ENCODE measurements at places on chromosomes 2 and 18.

- no peak for DNase-seq
Measured at GRCh38 chr2:234954551-234954992, 2.8 kb downstream of the SH3BP4 start.

GRCh38 chr2:219509780-219510511 lies 4.3 kb upstream of the ASIC4 start:
- peak; percentile 15 for DNase-seq

DNA sequence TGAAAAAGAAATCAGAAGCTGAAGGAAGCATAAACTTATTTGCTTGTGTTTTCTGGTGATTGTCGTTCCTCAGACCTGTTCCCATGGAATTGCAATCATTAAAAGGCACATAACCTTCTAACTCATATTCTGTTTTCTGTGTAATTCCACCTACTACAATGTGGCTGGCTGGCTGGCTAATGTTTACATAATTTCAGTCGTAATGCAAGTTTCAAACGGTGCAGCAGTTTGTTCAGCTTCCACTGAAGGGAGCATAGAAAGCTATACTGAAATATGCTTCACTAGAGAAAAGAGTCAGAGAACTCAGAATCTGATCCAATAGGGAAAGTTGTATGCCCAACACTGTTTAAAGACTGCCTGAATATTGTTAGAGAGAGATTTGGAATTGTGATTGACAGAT lies 27.1 kb upstream of the SCN7A start:
- DNase-seq: no peak

- DNase-seq: no peak
Measured at GRCh38 chr18:34028324-34028723, 196.4 kb downstream of the NOL4 start.

DNA sequence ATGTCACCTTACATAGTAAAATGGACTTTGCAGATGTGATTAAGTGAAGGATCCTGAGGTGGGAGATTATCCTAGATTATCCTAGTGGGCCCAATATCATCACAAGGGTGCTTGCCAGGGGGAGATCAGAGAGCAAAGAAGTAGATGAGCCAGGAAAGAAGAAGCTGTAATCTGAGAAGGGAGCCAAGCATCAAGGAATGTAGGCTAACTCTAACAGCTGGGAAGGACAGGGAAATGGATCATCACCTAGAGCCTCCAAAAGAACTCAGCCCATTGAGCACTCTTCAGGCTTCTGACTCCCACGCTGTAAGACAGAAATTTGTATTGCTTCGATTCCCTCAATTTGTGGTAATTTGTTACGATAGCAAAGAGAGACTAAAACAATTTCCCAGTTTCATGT lies 309.9 kb downstream of the LRP1B start:
- no peak for DNase-seq

DNA sequence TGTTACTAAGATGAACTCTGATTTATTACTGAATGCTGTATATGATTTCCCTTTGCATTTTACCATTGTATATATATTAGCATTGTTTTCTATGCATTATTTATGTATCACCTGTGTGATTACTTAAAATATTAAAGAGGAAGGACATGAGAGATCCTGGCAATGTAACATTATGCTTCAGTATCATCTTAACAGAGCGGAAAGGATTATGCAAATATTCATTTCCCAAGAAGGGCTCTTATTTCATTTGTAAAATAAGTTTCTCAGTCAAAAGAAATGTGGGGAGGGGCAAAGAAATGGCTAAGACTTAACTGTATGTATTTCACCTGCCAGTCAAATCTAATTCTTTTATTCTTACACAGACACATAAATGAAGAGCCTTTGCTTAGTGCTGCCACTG lies 654.2 kb upstream of the PKDCC start:
- no peak for DNase-seq

DNA sequence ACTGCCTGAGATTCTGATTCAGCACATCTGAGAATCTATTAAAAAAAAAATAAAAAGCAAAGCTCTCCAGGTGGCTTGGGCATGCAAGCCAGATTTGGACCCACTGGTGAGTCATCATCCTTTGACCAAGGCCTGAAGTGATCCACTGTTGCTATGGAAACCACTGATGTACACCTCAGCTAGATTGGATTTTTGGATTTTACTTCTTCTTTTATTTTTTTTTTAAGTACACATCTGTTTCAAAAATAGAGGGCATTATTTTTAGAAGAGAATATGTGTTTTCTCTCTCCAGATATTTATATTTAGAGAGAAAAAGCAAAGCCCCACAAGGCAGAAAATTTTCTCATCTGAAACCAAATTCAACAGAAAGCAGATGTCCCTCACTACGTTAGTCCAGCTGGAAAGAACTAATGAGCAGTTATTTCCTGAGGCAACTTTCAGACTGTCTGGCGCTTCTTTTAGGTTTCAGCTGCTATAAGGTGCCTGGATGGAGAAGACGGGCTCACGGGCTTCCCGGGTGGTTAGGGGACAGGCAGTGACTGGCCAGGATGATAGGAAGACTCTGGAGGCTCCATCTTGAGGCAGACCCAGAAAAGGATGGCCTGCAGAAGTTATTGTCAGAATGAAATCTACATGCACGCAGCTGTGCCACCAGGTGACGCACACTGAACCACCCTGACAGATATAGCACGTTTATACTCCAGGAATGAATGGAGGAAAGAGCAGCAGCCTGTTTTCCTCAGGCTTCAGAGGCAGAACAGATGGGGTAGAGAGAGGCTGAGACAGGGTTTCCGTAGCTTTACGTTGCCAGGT lies 50.5 kb downstream of the MRPL35 start:
- peak; percentile 7 for DNase-seq

DNA sequence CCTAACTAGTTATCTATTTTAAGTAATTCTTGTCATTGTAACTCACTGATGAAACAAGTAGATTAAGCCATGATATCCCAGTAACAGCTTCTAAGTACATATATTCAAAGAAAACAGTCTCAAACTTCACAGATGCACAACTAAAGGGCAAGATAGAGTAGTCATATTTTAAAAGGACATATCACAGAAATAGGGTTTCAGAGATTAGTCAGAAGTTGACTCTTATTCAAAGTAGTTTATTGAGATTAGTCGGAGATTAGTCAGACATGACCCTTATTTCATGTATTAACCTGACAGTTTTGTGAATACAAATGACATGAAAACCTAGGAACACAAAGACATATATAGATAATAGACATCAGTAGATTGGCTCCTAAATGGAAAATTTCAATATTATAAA lies 15.9 kb upstream of the CHAC2 start:
- DNase-seq: no peak

GRCh38 chr2:217568289-217568971 lies 434.4 kb downstream of the TNS1 start:
- DNase-seq: no peak

DNA sequence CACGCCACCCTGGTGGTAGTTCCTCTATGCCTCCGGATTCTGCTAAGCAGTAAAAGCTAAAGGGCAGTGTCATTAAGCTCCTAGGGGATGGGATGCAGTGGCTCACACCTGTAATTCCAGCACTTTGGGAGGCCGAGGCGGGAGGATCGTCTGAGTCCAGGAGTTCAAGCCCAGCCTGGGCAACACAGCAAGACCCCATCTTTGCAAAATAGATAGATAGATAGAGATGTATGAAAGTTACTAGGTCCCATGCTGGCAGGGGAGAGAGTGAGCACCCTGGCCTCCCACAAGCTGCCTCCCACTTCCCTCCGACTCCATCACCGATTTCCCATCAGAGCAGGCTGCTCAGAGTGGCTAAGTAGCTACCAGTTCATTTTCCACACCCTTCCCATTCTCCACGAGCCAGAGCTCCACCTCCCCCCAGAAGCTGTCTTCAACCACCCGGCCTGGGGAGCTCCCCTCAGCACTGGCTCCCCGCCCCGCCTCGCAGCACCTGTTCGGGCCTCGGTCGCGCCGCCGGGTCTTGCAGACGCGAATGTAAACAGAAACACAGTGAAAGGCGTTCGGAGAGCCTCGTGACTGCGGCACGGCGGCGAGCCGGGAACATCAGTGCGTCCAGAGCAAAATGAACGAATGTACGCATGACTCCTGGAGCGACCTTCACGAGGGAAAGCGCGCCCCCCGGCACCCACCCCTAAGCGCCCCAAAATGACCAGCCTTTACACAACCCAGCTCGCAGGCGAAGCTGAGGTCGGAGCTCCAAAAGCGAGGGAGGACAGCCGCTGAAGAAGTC lies 598 bp upstream of the CEP68 start:
- peak; percentile 33 for DNase-seq

GRCh38 chr2:71101656-71102055 lies 28.4 kb downstream of the MCEE start:
- DNase-seq: no peak

GRCh38 chr2:170165129-170165528 lies 12.8 kb upstream of the MYO3B start:
- no peak for DNase-seq

- no peak for DNase-seq
Measured at GRCh38 chr2:182248362-182248761, 178.5 kb downstream of the PDE1A start.

DNA sequence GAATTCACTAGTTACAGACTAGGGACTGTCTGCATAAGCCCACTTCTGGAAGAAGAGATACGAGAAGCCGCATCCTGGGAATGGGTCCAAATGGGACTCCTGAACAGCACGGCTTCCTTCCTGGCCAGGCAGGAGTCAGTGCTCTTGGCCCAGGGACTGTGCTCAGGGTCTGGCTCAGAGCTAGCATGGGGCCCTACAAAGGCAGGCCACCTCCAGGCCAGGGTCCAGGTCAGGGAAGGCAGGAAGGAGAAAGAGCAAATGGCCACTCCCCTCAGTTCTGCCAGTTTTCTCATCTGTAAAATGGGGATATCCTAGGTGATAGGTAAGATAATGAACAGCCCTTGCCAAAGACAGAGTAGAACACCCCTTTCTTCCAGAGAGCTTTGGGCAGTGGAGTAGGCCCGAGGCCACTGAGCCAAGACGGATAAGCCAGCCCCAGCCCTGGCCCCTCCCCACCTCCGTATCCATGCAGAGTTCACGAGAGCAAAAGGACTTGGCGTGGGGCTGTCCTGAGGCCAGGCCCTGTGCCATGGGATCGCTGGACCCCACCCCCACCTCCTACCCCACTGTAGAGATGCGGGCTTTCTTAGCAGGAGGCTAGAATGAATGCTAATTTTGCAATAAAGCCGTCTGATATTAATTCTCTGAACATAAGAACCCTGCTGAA lies 190.1 kb downstream of the MGAT5 start:
- no peak for DNase-seq

DNA sequence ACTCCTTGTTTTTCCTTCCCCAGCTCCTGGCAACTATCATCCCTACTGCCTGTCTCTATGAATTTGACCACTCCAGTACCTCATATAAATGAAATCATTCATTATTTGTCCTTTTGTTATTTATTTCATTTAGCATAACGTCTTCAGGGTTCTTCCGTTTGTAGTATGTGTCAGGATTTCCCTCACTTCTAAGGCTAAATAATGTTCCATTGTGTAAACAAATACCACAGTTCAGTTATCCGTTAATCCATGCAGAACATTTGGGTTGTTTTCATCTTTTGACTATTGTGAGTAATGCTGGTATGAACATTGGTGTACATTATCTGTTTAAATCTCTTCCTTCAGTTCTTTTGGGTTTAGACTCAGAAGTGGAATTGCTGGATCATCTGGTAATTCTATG lies 18.8 kb downstream of the DYNC2LI1 start:
- no peak for DNase-seq

DNA sequence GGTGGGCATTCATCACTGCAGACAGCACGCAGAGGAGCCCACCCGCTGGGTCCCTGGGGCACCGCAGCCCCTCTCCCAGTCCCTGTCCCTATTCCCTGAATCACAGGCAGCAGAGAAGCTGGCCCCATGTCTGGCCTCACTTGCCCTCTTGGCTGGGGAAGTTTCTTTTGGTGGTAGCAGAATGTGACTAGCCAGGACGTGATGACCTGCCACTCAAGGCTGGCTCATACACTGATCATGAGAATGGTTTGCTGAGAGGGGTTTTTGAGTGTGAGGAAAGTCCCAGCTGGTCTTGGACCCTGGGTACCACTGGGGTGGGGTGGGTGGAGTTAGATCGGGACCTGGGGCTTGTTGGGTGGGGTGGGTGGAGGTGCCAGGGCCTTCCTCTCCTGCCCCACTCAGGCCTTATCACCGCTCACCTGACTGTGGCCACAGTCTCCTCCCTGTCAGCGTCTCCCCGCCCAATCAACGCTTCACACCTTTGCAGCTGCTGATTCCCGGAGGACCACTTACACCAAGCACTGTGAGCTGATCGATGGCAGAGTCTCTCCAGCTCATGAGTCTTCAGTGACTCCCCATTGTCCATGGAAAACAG lies 28.9 kb upstream of the FOSL2 start:
- no peak for DNase-seq

DNA sequence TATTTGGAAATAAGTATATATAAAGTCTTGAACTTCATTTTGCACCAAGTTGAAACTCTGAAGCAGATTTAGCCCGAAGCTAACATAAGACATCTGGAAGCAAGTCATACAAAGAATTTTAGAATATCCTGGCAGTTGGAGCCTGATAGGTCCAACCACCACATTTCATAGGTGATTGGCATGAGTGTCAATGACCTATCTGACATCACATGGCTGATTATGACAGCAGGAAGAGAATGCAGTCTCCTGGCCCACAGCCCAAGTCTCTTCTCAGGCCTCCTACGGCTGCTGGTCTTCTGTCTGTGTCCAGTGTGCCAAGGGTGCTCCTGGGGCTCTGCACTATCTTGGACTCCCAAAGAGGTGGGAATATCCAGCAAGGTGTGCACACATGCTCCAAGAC lies 325.7 kb upstream of the ACVR2A start:
- no peak for DNase-seq

- no peak for DNase-seq
Measured at GRCh38 chr2:9317559-9317958, 105.8 kb downstream of the ITGB1BP1 start.

- no peak for DNase-seq
Measured at GRCh38 chr2:187102381-187102780, 253.4 kb upstream of the ZSWIM2 start.

- DNase-seq: no peak
Measured at GRCh38 chr2:113229795-113230194, 48.9 kb downstream of the PAX8 start.

Data from CD14-positive monocyte (primary cell).